ENCODE measurements at places on chromosomes 3 and 15. TPM values are rescaled to one million over a fixed set of nuclear protein-coding genes. Genes with fewer than 3 reads are reported as not detected.

ASB14 gene
- not detected for polyA plus RNA-seq

FGF12 gene
- polyA plus RNA-seq: 0.11 TPM

UBXN7 gene
- polyA plus RNA-seq: 11.3 TPM

ROPN1 gene
- polyA plus RNA-seq: not detected

CFAP91 gene
- polyA plus RNA-seq: not detected

DNA sequence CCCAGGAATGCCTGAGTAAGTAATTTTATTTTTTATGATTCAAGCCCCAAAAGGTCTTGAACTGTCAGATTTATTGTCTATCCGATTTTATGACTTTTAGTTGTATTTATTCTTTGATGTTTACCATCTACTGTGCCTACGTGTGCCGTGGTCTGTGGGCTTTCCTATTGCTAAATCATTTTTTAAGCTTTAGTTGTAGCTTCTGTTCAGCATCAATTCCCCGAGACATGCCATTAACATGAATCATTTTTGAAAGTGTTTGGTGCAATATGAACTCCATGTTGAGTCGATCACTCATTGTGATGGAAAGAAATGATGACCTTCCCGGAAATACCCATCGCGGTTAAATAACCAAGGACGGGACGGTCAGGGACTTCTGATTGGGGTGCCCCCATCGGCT lies 268.7 kb upstream of the THRB start:
- DNase-seq: no peak

GRCh38 chr15:29959384-29960137 lies 123.2 kb upstream of the GOLGA8J start:
- DNase-seq: no peak

DNA sequence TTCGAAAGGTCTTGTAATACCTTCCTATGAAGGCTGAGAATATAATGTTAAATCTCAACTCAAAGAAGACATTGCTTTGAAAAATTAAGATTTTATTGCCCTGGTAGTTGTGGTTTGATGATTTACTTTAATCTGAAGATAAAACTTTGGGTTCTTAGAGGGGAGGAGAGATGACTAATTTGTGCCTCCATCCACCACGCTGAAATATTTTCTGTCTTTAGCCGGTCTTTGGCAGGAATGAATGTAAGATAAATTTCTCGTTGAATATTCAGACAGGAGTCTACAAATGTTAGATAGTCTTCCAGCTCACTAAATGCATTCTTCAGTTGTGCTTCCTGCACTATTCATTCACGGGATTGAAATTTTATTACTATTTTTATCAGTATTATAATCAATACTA lies 844.3 kb upstream of the NR2F2 start:
- DNase-seq: no peak

DNA sequence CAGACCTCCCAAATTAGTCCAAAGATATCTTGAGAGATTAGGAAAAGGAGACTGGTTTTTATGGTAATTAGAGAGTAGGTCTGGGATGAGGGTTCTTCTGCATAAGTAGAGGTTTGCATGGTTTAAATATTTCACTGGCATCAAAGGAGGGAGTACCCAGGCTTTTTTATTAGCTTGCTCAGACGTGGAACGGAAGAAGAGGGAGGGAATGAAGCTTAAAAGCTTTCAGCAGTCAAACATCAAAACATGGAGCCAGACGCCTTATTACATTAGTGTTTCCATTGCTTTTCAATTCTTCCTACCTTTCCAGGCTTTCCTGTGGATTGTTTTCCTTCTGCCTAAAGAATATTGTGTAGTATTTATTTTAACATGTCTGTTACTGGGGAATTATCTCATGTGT lies 342.1 kb upstream of the SOX2 start:
- no peak for DNase-seq

- DNase-seq: no peak
These were observed 11.4 kb downstream of the DET1 start for GRCh38 chr15:88535100-88535499.

DNA sequence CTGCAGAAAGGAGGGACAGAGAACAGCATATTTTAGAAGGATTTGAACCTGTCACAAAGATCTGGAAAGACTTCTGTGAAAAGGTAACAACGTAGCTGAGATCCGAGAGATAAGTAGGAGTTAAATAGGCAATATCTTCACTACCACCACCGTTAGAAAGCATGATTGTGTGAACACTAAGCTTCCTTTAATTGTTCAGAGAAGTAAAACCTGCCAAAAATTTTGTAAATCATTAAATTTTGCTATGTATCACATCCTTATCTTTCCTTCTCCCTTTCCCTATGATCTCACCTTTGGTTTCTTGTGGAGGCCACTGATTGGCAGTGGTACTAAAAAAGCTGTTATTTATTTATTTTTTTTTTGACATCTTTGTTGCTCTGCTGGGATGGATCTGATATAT lies 346.9 kb downstream of the NLGN1 start:
- no peak for DNase-seq

GRCh38 chr15:64067564-64068030 lies 21.3 kb upstream of the DAPK2 start:
- no peak for DNase-seq

DNA sequence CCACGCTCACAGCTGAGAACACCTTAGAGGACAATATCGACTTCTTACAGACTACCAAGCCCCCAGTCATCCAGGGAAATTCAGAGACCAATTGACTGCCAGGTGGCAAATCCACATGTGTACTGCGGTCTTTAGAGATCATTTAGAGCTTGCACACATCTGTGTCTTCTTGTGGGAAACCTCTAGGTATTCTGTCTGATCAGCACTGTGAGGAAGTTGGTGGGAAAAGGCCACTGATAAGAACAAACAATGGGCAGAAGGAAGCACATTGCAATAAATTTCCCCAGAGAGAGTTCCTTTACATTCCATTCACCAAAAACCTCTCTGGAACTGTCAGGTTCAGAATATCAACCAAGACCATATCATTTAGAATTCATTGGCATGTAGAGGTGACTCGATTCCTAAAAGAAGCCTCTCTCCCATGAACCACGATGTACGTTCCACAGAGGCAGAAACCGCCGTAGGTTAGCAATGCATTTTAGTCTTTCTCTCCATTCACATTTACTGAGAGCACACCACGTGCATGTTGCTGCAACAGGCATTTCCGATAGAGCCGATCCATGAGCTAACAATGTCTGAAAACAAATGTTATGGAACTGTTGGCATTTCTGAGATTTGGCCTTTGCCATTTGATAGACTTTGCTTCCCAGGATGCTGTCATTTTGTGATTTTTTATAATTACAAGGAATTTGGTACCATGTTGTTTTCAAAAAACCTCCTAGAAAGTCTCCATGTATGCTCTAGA lies 287.3 kb upstream of the TPRG1 start:
- DNase-seq: no peak
